HFFc6 (cell line): ENCODE measurements at places on chromosomes 13 and 19.

DNA sequence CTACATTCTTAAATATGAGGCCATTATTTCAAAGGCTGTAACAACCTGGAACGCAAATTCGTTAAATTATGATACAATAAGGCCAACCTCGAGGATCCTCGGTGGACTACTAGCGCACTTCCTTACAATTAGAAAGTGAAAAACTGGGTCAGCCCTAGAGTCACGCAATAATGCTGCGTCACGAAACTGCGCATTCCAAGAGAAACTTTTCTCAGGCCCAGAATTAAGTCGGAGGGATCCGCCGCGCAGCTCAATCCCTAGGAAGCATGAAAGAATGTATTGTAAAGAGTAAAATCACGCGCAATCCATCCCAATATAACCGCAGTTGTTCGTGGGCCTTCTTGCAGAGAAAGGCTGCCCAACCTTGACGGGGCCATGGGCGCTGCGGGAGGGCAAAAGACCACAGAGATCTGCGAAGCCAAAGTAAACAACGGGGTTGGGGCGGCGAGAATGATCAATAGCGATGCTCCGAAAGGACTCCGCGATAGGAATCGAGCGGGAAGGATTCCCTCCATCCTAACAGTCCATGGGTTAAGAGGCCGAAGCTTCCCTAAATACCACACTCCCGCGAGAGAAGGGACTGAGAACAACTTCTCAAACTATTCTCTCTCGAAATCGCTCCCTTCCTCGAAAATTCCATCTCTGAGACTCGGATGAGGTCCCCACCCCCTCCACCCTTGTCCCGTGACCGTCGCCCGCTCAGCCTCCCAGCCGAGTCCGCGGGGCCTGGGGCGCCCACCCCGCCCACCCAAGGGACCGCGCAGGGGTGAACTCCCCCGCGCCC is 564 bp downstream of the SPART start:
- DNase-seq, result peak; percentile 78

DNA sequence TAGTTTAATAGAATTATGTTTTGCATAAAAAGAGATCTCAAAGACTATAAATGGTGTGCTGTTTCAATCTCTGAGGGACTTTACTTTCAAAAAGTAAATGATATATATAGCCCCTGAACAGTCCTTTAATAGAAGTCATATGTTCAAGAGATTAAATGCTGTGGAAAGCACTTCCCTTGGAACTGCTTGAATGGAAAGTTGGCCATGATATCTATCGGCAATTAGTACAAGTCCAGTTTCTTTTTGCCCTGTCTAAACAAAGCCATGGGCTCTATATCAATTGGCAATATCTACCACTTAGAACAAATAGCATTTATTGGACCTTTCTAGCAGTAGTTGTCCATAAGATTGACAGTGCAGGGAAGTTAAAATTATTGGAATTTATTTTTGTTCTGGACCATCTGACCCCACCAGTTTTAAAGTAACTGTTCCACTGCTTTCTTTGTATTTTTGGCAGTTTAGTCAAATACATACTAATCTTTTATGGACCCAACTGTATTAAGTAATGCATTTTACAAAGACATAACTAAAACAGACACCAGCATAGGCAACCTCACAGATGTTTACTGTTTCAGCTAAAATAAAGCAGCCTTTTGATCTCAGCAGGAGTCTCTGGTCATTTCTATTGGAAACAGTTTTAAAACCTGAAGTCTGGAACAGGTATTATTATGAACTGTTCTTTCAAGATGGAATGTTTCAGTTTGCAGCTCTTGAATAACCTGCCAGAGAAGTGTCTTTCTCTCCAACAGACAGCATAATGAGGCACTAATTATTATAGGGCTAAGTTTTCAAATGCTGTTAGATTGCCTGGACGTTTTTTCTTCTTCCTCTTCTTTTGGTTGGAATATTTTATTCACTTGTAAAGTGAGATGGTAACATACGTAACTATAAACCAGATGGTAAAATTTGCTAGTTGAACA is 282.6 kb downstream of the DCLK1 start:
- DNase-seq, result no peak

DNA sequence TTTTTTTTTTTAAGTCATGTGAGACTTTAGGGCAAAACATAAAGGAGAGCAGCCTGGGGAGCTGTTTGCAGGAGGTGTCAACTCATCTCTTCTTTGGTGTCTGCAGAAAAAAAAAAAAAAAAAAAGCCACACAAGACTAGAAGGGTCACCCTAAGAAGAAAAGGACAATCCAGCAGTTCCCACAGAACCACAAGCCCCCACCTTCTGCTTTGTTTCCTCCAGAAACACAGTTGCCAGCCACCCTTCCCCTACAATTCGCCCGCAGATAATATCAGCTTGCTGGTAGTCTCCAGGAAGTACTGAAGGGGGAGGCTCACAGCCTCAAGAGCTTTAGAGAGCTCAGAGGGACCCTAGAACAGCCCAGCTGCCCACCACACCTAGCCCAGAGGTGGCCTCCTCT is 22.3 kb upstream of the ZBTB7A start:
- no peak for DNase-seq

DNA sequence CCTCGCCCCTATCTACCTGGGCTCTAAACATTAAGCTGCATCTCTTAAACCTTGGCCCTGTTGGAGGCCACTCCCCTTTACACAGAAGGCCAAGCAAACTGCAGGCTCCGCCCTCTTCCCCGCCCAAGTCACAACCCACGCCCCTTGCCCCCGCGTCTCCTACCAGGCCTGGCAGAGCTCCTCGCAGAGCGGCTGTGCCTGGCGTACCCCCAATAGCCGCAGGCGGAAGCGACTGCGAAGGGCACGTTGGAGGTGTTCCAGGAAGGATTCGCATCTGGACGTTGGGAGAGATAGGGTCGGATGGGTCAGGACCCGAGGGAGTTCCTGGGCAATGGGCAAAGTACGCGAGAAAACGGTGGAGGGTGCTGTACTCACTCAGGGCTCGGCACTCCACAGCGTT is 5.9 kb downstream of the RTBDN start:
- DNase-seq, result no peak

GRCh38 chr13:21297914-21298831 is 121.7 kb downstream of the MRPL57 start:
- peak; percentile 74 for DNase-seq

DNA sequence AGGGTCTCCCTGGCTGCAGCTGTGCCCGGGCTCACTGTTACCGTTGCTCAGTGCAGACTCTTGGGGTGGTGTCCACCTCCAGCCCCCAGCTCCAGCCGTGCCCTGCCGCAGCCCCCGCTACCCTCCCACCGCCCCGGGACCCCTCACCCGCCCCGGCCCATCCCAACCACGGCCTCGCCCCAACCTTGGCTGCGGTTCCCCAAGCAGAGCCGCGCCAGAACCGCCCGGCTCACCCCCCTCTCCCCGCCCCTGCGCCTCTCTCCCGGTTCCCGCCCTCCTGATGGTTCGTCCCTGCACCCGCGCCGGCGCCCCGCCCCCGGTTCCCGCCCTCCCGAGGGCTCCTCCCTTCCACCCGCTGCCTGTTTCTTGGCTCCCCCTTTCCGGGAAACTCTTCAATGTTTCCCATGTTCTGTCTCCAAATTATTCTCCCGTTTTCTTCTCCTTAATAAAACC is 40.3 kb downstream of the ANKRD10 start:
- DNase-seq, result peak; percentile 40

DNA sequence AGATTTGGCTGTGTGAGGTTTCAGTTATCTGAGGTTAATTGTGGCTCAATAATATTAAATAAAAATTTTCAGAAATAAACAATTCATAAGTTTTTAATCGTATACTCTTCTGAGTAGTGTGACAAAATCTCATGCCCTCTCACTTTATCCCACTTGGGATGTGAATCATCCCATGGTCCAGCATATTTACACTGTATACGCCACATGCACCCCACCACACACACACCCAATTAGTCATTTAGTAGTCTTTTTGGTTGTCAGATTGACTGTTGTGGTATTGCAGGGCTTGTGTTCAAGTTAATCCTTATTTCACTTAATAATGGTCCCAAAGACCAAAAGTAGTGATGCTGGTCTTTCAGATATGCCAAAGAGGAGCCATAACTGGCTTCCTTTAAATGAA is 66.4 kb upstream of the PCDH9 start:
- no peak for DNase-seq

GRCh38 chr13:75993823-75994222 is 357.7 kb downstream of the LMO7 start:
- no peak for DNase-seq

- DNase-seq, result peak; percentile 17
Measured at GRCh38 chr19:6011794-6012193, 33.9 kb upstream of the RANBP3 start.

- DNase-seq, result no peak
Measured at GRCh38 chr19:14054721-14055120, 7.2 kb downstream of the PALM3 start.

DNA sequence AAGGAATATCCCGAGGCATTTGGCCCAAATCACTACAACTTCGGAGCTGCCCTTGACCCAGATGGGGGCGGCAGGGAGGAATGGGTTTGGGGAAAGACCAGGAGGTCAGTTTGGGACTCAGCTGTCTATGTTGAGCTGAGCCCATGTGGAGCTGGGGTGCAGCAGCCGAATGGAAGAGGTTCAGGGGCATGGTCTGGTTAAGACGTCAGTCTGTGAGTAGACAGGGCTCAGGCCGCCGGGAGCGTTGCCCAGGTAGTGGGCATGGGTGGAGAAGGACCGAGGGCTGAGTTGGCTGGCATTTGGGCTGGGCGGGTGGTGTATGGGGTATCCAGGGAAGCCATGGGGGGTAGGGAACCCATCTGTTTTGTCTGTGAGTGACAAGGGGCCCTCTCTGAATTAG is 9.3 kb upstream of the SCN1B start:
- no peak for DNase-seq

DNA sequence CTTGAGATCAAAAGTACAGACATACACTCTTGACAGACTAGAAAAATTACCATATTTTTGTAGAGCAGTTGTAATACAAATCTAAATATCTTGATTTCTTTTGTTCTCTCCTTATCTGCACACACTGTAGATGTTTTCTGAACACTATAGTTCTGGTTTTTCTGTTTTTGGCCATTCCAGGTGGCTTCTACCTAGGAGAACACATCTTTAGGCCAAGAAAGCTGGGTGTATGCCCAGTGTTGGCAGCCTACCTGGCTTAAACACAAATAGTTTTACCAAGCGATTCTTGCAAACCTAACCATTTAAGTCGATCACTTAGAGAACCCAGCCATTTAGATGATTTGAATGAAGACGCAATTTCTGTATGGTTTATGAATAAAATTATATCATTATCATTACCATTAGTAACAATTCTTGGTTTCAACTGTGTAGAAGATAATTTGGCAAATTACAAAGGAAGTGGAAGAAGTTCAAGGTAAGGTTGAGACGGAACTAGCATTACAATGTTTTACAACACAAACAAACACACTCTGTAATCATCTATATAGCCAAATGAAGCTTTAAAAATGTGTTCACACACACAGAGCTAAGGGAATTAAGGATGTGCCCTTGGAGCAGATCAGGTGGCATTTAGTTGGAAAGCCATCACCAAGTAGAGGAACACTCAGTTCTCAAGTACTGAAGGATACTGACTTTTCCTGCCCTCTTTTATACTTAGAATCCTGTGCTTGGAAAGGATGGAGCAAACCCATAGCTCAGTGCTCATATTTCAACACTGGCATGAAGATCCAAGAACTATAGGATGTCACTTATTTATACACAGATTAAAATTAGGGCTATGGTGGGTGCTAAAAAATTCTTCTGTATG is 36.2 kb downstream of the ERCC5 start:
- no peak for DNase-seq

DNA sequence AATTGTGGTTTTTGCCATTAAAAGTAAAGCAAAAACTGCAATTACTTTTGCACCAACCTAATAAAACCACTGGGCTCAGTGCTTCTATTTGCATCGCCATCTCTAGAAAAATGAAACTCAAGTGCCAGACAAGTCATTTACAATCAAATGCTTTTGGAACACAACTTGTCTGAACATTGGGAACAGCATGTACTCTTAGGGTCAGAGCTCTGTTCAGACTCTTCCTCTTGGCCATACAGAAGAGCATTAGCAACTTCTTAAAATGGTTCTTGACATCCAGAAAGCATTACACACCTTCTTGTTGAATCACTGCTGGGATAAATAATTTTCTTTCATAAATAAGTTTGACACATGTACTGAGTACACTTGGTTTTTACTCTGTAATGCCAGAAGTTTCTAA is 272.5 kb downstream of the DCLK1 start:
- no peak for DNase-seq

- DNase-seq, result no peak
Measured at GRCh38 chr13:104869501-104869900, 1666.0 kb downstream of the EFNB2 start.

DNA sequence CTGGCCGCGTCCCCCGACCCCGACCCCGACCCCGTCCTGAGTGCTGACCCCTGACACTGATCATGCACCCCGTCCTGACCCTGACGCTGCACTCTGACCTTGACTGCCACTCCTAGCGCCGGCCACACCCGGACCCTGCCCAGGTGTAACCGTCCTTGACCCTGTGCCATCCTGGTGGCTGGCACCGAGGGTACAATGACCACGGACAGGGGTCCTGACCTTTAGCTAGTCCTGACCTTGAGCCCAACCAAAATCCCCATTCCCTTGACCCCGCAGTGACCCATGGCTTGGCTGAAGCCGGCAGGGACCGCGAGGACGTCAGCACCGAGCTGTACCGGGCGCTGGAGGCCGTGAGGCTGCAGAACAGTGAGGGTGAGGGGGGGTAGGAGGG is 25.9 kb downstream of the CLEC4M start:
- no peak for DNase-seq

- peak; percentile 61 for DNase-seq
Measured at GRCh38 chr19:44585371-44586133, 27.8 kb upstream of the IGSF23 start.

DNA sequence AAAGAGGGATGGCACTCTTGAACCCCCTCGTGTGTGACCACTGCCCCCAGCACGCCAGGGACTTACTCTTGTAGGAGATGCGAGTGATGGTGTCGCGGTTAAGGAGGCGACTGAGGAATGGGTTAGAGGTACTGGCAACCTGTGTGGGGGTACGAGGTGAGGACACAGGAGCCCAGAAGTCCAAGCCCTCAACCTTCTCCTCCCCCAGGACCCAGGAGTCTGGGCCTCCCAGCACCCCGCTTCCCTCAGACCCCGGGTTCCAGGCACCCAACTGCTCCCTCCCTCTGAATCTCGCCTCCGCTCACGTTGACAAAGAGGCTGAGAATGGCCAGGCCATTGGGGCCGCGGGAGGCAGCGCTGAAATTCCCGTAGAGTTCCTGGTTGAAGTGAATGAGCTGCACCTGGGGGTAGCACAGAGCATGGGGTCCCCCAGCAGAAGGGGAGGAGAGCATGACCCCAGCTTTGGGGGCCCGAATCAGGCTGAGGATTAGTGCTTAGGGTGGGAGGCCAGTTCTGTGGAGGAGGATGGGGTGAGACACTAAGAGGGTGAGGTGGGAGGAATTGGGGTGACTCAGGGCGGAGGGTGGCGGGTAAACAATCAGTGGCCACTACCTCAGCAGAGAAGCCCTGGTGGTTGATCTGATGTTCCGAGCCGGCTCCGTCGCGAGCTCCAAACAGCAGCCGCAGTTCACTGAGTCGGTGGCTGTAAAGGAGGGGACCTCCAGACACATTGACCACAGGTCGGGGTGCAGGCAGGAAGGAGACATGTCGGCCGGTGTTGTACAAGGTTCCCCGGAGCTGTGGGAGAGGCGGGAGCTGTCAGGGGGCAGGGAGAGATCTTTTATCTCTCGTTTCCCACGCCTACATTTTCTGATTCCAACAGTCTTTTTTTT is 2.5 kb upstream of the DBP start:
- no peak for DNase-seq
